A549 (cell line): ENCODE measurements at places on chromosomes 4 and X.

GRCh38 chr4:106273831-106274230 lies 42.2 kb downstream of the TBCK start:
- DNase-seq = no peak

GRCh38 chr4:109465069-109465468 lies 31.5 kb downstream of the SEC24B start:
- DNase-seq = no peak

GRCh38 chrX:69038816-69039215 lies 126.4 kb downstream of the PJA1 start:
- DNase-seq = no peak

GRCh38 chrX:149510386-149510785 lies 5.3 kb upstream of the IDS start:
- no peak for DNase-seq

- DNase-seq = peak; percentile 53
Measured at GRCh38 chr4:150960818-150961217, 54.3 kb downstream of the LRBA start.

DNA sequence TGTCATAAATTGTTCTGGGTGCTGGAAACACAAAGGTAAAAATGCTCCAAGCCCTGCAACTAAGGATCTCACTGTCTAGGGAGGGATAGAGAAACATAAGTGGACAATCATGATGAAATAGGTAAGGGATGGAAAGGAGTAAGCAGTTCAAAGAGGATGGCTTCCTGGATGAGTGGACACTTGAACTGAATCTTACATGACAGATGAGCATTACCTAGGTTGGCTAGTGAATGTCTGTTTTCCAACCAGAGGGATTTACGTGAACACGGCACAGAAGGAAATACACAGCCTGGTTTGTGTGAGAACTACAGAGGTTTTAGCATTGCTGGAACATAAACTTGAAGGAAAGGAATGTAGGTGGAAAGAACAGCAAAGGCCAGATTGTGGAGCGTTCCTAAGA lies 150.2 kb upstream of the GALNT7 start:
- DNase-seq = no peak

DNA sequence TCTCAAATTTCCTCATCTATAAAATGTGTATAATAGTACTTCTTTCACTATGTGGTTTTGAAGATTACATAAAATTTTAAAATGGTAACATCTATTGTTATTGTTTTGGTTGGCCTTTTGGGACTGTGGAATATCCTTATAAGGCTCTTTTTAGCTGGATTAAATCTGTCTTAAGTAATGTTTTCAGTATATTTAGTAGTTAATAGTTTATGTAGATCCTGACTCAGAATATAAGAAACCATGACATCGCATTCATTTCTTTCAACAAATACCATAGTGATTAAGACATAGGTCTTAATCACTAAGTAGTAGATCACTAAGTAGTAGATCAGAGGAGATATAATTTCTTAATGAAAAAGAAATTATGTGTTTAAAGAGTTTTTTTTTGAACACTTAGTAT lies 48.5 kb downstream of the MRPL1 start:
- no peak for DNase-seq
